Smooth muscle cell of the umbilical artery (primary cell): ENCODE measurements at places on chromosomes 16 and 17. TPM values are rescaled to one million over a fixed set of nuclear protein-coding genes. Genes with fewer than 3 reads are reported as not detected.

KRTAP1-5 gene
- 0.23 and 0.30 TPM in 2 replicates for total RNA-seq

NPTX1 gene
- total RNA-seq: 0.65 and 10.4 TPM in 2 replicates

DHRS7C gene
- not detected in 2 replicates for total RNA-seq

MYO1D gene
- 3.5 and 4.2 TPM in 2 replicates for total RNA-seq

CDRT15 gene
- total RNA-seq: not detected in 2 replicates

DYNLL2 gene
- 16.0 and 20.3 TPM in 2 replicates for total RNA-seq

CCT6B gene
- total RNA-seq: 0.51 and 1.2 TPM in 2 replicates

GPR139 gene
- not detected in 2 replicates for total RNA-seq

NOTUM gene
- 0.14 TPM in 1 of 2 replicates, not detected in the other for total RNA-seq

ACSM2B gene
- not detected in 2 replicates for total RNA-seq

KRTAP2-2 gene
- total RNA-seq: not detected in 2 replicates

MRPL58 gene
- 18.8 and 22.0 TPM in 2 replicates for total RNA-seq

ZNF668 gene
- 8.3 and 9.8 TPM in 2 replicates for total RNA-seq

RNF213 gene
- 105 and 153 TPM in 2 replicates for total RNA-seq

KIF2B gene
- not detected in 2 replicates for total RNA-seq

ASB16 gene
- 0.09 TPM in 1 of 2 replicates, not detected in the other for total RNA-seq

INCA1 gene
- 0.18 TPM in 1 of 2 replicates, not detected in the other for total RNA-seq

MYLK3 gene
- under 0.01 and 0.32 TPM in 2 replicates for total RNA-seq
